NCI-H69 (cell line): ENCODE measurements at places on chromosomes 16 and 17.

DNA sequence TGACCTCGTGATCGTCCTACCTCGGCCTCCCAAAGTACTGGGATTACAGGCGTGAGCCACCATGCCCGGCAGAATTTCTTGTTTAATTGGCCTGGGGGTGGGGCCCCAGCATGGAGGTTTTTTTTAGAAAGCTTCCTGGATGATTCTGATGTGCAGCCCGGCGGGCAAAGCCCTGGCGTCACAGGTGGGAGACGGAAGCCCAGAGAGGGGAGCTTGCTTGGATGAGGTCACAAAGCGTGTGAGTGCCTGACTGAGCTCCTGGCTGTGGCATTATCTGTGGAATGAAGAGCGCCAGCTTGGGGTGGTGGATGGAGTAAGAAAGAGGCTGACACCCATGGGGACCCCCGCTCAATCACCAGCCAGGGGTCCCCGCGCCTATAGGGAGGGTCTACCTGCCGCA lies 4.1 kb downstream of the VASN start:
- no peak for DNase-seq

GRCh38 chr17:50613007-50613992 lies 21.4 kb upstream of the ABCC3 start:
- DNase-seq: no peak

GRCh38 chr17:70276906-70277305 lies 107.6 kb downstream of the KCNJ2 start:
- DNase-seq: no peak

GRCh38 chr17:63984651-63985386 lies 12.1 kb upstream of the SCN4A start:
- peak; percentile 65 for DNase-seq

DNA sequence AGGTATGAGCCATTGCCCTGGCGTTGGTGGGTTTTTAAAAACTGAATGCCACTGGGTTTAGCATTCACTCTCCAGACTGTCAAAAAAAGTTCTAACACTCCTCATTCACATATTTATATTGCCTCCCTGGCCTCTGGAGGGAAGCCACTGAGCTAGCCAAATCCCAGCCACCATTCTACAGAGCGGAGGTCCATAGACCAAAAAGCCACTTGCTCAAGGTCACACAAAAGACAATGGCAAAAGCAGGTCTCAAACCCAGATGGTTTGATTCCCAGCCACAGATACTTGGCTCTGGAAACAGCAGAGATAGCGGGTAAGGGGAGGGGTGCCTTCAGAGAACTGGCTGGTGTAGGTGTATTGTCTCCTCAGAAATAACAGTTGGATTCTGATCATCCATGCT lies 18.0 kb upstream of the CDIPT start:
- no peak for DNase-seq

DNA sequence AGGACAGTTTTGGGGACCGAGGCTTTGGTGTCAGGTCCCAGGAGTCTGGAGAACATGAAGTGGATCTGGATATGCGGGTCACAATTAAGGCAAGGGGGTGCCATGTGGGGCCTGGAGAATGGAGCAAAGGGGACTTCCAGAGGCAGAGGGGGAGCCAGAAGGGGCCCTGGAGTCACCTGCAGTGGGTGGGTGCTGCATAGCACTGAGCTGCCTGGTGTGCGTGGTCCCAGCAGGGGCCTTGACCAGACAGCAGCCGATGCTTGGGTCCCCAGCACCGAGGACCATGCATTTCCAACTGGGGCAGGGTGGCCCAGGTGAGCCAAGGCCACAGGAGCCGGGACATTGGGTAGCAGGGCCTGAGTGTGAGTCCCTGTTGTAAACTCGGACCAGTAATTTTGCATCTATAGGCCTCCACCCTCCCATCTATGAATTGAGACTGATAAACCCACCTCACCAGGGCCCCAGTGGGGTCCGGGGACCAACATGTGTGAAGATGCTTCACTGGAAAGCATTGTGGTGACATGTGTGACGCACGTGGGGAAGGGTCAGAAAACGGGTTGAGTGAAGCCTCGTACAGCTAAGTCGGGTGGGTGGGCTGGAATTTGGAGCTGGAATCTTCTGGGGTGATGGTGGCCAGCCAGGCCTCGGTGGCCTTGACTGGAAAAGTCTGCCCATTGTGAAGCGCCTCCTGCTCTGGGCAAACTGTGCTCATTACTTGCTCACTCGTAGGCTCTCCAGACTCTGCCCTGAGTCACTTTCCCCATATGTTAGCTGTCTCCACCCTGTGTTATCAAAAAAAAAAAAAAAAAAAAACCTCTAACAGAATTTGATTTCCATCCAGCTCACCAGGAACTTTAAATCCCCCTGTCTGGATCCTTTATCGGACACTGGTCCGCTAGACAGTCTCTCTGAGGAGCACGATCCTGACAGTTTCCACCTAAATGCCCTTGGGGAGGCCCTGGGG lies 90.5 kb upstream of the ZNF469 start:
- no peak for DNase-seq

- DNase-seq: peak; percentile 8
These were observed 65.9 kb downstream of the CEP95 start for GRCh38 chr17:64572682-64573154.

DNA sequence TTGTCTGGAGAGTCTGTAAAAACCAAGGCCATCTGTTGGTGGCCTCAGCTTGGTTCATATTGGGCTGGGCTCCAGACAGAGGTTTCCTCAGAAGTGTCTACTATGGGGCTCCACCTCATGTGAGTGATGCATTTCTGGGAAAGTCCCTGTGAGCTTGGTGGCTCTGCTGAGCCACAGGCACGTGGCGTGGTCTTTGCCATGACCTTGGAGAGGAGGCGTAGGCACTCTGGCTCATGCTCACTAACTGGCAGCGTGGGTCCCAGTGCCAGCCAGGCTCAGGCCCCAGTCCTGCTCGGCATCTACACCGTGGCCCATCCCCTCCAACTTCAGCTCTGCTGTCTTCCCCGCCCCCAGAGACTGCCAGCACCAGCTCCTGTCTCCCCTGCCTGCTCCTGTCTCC lies 10.7 kb upstream of the SMTNL2 start:
- DNase-seq: no peak

GRCh38 chr16:67294938-67295361 lies 15.6 kb downstream of the PLEKHG4 start:
- DNase-seq: no peak

DNA sequence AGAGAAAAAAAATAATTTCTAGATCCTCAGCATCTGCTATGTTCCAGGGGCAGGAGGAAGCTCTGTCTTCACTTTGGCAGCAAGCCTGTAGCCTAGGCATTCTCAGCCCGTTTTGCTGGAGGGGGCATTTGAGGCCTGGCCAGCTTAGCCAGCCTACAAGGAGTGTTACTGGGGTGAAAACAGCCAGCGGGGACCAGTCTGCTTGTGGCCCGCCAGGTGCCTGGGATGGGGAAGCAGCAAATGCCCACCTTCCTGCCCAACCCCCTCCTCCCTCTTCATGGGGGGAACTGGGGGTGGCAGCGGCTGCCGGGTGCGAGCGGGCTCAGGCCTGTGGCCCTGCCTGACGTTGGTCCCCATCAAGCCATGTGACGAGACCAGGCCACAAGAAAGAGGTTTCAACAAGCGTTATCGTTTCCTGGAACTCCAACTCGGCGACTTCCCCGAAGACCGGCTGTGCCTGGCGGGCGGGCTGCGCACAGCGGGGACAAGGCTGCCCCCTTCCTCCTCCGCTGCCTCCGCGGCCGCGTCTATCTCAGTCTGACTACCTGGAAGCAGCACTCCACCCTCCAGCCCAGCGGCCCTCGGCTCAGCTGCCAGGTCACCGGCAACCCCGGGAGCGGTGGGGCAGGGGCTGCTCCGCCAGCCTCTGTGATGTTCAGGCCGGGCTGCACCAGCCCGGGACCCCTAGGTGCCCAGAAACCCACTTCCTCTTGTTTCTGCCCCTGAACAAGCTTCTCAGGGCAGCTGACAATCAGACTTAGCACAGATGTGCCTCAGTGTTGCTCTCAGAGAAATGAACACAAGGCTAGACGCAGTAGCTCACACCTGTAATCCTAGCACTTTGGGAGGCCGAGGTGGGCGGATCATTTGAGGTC lies 22.9 kb downstream of the SOCS1 start:
- DNase-seq: no peak

- peak; percentile 96 for DNase-seq
These were observed 25.6 kb upstream of the MRPS23 start for GRCh38 chr17:57875290-57876022.

DNA sequence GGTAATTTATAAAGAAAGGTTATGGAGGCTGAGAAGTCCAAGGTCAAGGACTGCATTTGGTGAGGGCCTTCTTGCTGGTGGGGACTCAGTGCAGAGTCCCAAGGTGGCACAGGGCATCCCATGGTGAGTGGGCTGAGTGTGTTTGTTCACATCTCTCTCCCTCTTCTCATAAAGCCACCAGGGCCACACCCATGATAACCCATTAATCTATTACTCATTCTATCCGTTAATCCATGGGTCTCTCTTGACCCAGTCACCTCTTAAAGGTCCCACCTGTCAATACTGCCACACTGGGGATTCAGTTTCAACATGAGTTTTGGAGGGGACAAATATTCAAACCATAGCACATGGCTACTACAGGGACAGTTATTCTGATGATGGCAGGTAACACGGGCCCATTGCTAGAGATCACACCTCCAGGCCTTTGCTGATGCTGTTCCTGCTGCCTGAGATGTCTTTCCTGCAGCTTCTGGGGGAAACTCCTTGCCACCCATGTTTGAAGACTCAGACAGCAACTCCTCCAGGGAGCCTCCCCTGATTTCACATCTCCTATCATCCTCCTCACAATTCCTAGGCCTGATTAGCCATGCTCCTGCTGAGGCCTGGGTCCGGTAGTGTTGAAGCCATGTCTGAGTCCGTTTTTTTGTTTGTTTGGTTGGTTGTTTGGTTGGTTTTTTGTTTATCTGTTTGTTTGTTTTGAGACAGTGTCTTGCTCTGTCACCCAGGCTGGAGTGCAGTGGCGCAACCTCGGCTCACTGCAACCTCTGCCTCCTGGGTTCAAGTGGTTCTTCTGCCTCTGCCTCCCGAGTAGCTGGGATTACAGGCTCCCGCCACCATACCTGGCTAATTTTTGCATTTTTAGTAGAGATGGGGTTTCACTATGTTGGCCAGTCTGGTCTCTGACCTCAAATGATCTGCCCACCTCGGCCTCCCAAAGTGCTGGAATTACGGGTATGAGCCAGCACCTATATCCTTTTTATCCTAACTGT lies 16.1 kb downstream of the SOCS1 start:
- DNase-seq: no peak

DNA sequence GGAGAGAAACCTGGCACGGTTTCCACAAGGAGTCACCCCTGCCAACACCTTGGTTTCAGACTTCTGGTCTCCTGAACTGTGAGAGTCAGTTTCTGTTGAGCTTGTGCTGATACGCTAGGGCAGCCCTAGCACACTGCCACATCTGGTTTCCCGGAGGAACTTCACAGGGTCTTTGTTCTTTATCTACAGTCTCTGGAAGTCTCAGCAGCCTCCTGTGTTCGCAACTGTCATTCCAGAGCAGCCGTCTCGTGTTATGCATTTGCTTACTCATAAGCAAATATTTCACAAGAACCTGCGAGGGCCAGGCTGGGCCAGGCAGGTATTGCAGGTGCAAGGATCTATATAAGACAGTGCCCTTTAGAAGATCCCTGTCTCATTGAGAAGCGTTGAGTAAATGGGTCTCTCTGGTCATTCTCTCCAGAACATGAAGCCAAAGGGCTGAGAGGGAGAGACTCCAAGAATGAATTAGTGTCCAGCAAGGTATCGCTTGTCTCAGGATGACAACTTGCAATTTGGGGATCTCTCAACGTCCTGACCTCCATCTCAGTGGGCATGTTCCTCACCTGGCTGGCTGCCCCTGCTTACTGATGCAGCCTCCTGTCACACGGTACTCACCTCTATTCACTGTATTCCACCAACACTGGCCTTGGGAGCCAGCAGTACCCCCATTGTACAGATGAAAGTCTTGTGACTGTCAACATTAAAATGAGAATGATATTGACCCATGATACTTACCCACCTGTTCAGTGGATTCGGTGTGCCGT lies 141.2 kb downstream of the WWOX start:
- DNase-seq: no peak

- no peak for DNase-seq
These were observed 14.3 kb downstream of the SLC16A3 start for GRCh38 chr17:82242977-82243647.

GRCh38 chr17:60398227-60398959 lies 6.5 kb upstream of the USP32 start:
- no peak for DNase-seq

- peak; percentile 81 for DNase-seq
These were observed 68.7 kb downstream of the AIPL1 start for GRCh38 chr17:6366221-6366666.

DNA sequence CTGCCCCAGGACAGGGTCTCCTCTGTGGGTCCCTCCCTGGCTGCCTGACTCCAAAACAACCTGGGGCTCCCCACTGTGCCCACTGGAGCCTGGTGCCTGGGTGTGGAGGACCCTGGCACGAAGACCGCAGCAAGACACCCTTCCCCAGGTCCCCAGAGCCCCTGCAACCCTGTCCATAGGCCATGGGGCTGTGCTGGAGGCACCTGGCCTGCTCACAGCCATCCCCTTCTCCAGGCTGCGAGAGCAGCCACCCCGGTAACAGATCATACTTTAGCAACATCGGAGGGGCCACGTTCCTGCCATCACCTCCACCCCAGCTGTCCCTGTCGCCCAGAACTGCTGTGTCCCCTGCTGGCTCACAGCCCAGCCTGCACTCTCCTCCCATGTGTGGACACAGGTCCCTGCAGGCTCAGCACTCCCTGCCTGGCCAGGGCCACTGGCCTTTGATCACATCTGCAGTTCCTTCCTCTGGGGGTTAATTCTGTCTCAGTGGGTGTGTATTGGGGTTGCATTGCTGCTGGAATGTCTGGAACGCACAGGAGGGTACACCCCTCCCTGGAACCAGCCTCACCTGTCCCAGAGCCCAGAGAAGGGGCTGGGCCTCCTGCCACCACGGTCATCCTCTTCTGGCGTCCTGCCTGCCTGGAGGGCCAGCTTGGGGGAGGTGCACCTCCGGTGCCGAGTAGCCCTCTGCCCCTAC lies 12.2 kb downstream of the PPL start:
- no peak for DNase-seq

DNA sequence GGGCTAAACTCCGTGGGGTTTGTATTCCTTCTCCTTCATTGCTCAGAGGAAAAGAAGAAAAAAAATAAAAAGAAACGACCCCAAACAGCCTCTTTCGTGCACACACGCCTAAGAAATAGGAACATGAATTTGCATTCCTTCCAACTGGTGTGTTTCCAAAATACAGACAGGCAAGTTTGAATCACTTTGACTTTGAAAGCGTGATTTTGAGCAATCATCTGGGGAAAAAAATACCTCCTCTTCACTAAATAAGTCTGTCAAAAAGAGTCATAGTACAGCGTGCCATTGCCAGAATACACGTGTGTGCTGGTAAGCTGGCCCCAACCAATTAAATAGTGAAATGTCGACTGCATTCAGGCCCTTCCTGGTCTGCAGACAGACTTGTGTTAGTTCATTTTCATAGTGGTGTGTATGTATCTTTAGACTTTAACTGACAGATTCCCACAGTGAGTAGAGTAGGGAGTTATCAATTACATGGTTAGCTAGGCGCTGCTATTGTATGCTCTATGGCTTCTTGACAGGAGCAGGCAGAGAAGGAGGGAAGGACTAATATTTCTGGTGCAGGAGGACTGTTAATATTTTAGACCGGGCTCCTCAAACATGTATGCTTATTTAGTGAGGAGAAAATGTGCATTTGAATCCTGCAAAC lies 618.3 kb downstream of the MAF start:
- no peak for DNase-seq
